ENCODE measurements at places on chromosomes 3 and 15.
A peak's percentile ranks its signal among the peaks of the same experiment; 100 is the strongest.

DNA sequence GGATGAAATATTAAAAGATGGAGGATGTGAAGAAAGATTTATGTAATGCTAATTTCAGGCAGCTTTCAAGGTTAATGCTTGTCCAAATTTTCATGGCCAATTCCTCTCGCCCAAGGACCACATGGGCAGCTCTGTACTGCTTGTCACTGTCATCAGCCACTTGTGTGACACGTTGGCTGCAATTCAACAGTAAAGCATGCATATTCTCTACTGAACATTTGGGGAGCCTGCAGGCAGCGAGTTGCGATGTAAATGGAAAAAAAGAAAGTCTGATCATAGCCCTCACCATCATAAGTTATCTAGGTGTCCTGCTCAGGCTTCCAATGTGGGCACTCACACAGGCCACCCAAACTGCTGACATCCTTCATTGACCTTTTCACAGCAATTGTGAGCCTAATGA, 1026.8 kb upstream of the NR2F2 start:
- DNase-seq, result no peak

DNA sequence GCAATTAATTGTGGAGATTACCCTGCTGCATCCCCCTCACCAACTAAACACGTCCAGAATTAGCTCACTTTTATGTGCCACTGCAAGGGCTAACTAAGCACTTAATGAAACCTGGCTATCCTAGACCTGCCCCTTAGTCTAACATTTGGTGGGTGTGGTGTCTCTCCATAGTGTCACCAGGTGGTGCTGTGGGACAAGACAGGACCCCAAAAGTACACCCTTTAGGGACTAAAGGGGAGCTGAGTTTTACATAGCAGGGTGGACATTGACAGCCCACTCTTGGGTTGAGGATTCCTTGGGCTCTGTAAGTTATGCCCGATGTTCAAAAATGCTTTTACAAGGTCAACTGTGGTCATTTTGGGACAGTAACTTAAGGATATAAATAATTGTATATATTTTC, 5.7 kb downstream of the DUT start:
- peak; percentile 23 for DNase-seq

GRCh38 chr3:118269537-118270125, 765.0 kb downstream of the IGSF11 start:
- DNase-seq, result no peak

- peak; percentile 58 for DNase-seq
Measured at GRCh38 chr3:102106416-102107097, 257.2 kb downstream of the NFKBIZ start.

- no peak for DNase-seq
Measured at GRCh38 chr3:146813496-146813895, 208.3 kb upstream of the PLSCR5 start.
